ENCODE measurements at places on chromosomes 6 and 20.

DNA sequence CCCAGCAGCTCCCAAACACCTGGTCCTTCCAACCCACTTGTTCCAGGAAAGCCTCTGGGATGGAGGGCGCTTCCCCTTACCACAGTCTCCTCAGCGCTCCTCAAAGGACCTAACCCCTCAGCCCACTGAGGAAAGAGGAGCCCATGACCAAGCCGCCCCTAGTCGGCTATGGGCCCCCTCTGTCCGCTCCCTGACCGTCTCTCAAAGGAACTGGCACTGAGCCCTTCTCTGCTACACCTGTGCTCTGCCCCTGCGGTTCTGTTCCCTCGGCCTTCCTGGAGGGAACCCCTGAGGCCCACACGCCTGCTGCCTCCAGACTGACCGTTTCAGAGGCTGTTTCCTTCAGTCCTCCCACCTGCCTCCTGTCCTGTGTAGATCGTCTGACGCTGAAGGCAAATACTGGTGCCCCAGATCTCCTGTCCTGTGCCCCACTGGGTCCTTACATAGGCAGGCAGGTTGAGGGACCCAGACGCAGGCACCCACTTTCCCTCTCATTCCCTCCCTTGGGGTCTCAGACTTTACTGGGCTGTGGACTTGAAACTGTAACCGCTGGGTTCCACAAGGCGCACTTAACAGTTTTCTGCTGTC, 1.9 kb upstream of the SLC4A11 start:
- no peak for DNase-seq

- peak; percentile 87 for DNase-seq
Observed at GRCh38 chr20:32474967-32475811, 109.9 kb downstream of the NOL4L start.

DNA sequence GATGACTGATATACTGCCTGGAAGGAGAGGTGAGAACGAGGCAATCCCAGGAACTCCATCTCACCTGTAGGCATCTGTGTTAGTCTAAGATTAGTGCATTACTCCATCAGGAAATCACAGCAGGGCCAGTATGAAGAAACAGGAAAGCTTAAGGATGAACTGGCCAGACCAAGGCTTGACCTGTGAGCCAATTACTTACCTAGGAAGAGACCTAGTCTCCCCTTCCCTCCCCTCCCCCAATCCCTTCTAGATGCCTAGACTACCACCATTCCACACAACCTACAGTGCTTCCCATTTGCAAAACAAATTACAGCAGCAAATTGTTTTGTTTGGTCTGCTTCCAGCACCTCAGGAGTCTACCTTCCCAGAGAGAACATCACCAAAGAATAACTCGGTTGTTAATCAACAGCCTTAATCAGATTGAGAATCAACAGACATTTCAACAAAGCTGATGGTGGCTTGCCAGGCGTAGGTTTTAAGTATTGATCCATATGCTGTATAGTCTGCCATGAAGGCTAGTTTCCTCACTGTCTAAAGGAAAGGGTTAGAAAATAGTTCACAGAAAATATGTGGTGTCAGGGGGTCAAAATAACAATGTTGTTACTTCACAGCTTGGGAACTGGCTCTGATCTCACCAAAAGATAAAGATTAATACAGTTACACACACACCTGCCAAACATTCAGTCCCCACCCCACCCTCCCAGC, 10.1 kb downstream of the PKHD1 start:
- no peak for DNase-seq

DNA sequence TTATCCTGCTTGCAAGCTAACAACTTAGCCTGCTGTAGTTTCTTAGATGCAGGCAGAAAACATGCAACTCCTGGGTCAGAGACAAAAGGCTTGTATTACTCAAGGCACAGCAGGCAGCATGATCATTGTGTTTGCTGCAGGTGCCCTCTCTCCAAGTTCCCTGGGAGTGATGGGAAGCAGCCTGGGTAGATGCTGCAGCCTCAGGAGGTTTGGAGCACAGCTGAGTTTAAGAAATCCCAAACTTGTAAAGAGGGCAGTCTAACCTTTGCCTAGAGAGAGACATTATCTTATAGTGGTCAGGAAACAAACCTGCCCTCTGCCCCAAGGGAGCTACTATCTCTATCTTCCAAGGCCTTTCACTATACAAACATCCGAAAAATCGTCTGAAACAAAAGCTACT, 61.1 kb downstream of the PFDN4 start:
- no peak for DNase-seq

- DNase-seq: no peak
Observed at GRCh38 chr6:37919417-37920157, 100.1 kb downstream of the ZFAND3 start.

- peak; percentile 38 for DNase-seq
Observed at GRCh38 chr6:33147807-33148666, 44.2 kb downstream of the COL11A2 start.

- peak; percentile 74 for DNase-seq
Observed at GRCh38 chr6:90286884-90287488, 9.7 kb downstream of the BACH2 start.

DNA sequence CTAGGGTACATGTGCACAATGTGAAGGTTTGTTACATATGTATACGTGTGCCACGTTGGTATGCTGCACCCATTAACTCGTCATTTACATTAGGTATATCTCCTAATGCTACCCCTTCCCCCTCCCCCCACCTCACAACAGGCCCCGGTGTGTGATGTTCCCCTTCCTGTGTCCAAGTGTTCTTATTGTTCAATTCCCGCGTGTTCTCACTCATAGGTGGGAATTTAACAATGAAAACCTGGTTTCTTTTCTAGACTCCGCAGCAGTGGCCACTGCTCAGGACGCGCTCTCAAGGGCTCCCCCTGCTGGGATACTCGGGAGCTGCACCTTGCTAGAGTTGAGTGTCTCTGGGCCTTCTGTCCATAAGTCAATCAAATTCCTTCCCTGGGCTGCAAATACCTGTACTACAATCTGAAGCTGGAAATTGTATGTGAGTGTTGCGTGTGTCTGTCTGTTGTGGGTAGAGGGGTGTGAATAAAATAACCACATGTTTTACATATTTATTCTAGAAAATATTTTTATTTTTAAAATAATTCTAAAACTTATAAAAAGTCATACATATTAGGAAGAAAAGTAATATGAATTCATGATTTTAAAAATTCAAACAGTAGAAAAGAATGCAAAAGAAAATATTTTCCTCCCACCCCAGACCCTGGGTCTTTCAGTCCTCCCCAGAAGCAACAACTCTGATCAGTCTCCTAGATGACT, 8.2 kb upstream of the CEP250 start:
- DNase-seq: peak; percentile 96

- no peak for DNase-seq
Observed at GRCh38 chr20:32231245-32231644, 23.6 kb downstream of the POFUT1 start.

DNA sequence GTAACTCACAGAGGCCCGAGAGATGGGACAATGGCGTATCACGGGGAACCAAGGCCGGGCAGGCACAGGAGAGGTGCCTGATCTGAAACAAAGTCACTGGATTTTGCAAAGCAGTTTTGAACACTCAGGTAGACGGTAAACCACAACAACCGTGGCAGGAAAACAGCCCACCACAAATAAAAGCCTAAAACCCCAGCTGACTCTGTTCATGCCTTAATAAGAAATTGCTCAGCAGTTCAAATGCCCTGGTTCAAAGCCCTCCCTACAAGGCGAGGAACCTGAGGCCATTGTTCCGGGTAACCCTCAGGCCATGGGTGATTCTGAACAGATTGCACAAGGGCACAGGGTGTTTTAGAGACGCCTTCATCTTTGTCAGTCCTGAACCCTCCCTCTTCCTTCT, 114.2 kb downstream of the MAP3K7 start:
- DNase-seq: no peak

DNA sequence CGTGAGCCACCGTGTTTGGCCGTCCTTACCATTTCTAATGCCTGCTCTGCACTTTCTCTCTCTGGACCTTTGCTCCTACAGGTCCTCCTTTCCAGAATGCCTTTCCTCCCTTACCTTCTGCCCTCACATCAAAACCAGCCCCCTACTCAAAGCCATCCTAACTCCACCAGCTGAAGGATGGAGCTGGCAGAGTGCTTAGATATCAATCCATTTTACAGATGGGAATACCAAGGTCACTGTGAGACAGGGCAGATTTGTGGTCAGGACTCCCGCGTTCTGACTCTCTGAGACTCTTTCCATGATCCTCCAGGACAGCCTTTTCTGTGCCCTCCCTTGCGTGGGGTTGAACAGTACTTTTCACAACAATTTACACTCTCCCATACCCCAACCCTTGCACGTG, 41.7 kb upstream of the SCRT2 start:
- no peak for DNase-seq

DNA sequence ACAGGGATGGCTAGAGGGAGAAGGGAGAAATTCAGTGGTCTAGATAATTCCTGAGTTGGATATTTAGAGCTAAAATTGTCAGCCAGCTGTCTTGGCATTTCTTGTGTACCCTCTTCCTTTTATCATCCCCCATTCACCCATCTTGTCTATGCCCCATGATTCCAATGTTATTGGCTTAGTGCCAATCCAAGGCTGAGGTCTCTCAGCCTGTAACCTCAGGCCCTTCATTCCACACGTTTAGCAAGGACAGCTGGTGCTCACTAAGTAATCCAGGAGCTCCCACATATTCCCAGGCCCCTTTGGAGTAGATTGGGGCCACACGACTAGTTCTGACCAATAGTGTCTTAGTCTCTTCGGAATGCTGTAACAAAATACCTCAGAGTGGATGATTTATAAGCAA, 112.4 kb upstream of the ATXN1 start:
- DNase-seq: no peak

DNA sequence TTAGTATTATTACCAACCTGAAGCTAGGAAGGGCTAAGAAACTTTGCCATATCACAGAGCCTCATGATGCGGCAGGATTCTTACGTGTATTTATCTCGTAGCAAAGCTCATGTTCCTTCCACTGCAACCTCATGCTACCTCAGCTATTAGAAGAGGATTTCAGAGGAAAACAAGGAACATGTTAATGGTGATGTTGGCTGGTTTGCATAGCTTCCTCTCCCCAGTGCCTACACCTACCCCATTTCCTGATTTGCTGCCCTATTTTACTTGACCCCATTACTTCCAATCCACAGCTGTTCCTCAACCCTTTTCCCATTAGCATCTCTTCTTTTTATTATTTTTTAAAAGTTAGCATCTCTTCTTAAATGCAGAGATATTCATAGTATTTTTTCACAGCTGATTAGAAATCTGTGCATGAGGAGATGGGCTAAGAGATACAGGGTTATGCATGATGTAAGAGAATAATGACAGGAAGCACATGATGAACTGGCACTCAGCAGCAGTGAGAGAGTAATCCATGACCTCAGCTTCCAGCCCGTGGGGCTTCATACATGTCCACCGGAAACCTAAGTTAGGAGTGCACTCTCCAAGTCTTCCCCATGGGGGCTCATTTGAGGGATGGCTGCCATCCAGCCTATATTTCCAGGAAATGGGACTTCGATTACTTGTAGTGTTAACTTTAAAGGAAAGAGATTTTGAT, 106.1 kb upstream of the ASF1A start:
- DNase-seq: no peak

DNA sequence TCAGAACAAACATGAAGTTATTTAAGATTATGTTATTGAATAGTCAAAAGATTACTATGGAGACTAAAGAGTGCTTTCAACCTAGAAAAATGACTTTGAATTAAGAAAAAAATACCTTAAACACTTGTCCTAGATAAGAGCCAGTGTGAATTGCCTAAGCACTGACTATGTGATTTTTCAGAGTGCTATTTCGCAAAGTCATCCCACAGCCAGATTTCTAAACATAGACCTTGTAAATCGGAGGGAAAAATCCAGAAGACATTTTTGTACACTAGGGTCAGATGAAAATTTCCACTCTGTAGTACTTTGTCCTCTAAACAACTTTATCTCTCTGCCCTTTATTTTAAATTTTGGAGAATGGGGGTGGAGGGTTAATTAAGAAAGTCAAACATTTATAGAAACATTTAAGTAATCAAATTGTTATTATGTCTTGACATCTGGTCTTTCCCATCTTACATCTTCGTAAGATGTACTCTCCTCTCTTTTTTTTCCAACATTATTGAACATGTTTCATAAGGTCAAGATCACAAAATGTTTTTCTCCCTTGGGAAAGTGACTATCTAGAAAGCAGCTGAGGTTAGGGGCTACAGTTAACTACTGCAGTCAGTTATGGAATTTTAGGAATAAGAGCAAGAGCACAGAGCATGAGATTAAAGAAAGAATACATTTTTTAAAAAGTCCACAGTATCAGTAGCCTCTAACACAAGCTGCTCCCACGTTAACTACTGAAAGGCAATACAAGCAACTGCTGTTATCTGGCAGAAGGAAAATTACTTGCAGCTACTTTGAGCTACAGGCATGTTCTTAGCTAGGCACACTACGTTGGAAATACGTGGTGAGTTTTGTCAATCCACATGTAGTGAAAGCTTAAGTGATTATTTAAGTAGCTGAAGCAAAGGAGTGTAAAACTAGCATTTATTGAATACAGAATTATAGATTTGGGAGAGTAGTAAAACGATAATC, 648.5 kb downstream of the HTR1B start:
- no peak for DNase-seq

DNA sequence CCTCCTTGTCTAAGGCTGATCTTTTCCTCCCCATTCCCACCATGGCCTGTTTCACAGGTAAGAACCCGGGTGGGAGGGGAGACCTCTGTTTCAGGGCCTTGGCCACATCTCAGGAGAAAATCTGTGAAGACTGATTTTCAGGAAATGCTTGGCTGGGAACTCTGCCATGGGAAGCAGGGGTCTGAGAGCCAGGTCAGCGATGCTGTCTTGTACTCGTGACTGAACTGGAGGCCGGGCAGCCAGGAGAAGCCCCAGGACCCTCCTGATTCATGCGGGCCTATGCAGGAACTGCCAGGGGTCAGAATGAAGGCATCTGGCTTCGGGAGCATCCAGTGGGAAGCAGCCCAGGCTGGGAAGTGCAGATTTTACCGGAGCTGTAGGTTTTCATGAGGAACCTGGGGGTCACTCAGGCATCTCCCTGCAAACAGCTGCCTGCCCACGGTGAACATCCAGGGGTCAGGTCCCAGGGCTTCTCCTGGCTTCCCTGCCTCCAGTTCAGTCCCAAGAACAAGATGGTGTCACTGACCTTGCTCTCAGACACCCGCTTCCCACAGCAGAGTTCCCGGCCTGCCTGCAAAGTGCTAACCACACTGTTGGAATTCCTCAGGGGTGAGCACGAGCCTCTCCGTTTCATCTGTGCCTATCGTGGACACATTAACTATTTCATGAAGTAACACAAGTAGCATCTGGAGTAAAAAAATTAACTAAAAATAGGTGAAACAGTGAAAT, 90.2 kb upstream of the SULF2 start:
- no peak for DNase-seq

GRCh38 chr6:73030257-73030656, 195.0 kb downstream of the KHDC1L start:
- no peak for DNase-seq

GRCh38 chr6:163828038-163828795, 413.7 kb downstream of the QKI start:
- DNase-seq: no peak

GRCh38 chr6:152973916-152974315, 8.9 kb downstream of the FBXO5 start:
- DNase-seq: no peak

DNA sequence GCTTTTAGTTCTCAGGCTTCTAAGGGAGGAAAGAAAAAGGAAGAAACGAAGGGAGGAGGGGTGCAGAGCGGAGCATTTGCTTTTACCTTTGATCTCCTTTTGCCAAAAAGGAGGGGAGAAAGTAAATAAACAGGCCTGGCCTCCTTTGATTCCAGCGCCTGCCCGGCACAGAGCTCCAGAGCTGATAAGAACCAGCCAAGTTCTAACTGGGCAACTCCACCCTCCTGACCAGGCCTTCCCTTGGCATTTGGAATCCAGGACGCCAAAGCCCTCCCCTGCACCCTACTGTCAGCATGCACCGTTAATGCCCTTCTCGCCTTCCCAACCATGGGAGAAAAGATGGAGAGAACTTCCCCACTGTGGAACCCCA, 120.8 kb upstream of the PTPN1 start:
- DNase-seq: no peak

GRCh38 chr20:2292416-2293110, 3.2 kb upstream of the TGM3 start:
- DNase-seq: no peak

Data from HAP-1 (cell line).